BE2C (cell line): ENCODE measurements at places on chromosomes 16 and 17.

- no peak for DNase-seq
Observed at GRCh38 chr16:74591876-74592650, 14.9 kb downstream of the GLG1 start.

GRCh38 chr17:75617218-75617617, 16.0 kb upstream of the SMIM5 start:
- no peak for DNase-seq

DNA sequence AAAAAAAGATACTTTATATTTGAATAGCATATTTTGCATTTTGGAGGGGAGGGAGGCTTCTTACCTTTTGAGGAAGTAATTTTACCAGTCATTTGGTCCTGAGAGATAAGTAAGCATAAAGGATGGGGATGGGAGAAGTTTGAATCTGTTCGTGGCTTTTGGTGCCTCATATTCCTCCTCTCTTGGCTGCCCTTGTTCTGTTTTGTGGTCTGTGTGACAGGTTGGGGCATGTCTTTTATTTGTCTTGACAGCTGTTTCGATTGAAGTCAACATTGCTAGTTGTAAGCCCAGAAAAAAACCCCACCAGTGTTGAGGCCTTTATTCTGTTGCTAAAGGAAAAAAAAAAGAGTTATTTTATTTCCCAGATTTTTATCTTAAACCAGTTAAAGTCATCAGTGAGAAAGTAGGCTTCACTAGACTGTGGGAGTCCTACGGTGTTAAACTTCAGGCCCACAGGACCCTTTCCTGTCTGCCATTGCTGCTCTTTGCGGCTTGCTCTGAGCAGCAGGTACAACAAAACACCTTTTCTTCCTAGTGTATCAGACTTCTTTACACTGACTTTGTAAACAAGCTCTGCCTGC, 11.4 kb downstream of the SLC7A6 start:
- no peak for DNase-seq

GRCh38 chr16:15721018-15721417, 71.0 kb downstream of the NDE1 start:
- DNase-seq: no peak

DNA sequence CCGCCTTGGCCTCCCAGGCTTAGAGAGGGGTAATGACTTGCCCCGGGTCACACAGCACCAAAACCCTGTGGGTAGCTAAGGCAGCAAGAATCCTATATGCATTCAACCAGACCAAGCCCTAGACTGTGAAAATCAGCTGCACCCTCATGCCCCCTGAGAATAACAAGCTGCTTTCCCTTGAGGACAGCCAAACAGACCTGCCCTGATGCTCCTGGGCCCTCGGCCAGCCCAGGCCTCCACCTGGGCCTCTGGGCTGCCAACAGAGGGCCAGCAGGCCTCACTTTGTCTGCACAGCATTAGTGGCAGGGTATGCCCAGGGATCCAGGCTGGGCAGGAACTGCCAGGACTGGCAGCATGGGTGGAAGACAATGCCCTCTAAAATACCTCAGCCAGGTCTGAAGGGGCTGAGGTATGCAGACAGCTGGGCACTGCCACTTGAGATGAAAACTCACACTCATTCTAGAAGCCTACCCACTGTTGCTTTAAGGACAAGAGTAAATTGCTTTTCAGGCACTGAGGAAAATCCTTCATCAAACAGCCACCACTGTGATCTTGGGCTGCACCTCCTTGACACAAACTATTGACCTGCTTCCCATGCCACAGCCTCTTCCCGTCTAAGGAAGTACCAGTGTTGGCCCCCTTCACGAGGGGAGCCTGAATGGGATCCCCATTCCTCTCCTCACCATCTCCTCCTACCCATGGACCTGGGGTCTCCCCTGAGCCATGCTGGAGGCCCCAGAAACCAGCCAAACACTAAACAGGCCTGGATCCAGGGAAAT, 8.8 kb downstream of the ST3GAL2 start:
- DNase-seq: peak; percentile 41

DNA sequence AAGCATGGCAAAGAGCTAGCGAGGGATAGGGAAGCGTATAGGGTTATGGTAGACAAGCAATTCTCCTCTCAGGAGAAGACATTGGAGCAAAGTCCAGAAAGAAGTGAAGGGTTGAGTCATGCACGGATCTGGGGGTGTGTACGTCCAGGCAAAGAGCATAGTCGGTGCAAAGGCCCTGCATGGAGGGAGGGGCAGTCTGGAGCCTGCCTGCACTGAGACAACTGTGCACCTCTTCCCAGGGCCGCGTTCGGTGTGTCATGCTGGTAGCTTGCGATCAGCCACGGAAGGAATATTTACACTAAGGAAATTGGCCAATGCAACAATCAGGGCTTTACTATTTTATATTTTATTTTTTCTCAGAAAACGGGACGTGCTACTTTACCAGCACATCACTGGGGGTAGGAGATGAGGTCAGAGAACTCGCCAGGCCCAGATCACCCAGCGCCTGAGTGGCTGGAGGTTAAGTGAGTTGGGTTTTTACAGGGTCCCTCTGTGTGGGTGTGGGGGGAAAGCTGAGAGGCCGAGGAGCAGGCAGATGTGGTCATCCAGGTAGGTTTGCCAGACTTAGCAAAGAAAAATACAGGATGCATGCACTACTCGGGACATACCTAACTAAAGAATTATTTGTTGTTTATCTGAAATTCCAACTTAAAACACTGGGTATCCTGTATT, 6.7 kb upstream of the B9D1 start:
- no peak for DNase-seq

DNA sequence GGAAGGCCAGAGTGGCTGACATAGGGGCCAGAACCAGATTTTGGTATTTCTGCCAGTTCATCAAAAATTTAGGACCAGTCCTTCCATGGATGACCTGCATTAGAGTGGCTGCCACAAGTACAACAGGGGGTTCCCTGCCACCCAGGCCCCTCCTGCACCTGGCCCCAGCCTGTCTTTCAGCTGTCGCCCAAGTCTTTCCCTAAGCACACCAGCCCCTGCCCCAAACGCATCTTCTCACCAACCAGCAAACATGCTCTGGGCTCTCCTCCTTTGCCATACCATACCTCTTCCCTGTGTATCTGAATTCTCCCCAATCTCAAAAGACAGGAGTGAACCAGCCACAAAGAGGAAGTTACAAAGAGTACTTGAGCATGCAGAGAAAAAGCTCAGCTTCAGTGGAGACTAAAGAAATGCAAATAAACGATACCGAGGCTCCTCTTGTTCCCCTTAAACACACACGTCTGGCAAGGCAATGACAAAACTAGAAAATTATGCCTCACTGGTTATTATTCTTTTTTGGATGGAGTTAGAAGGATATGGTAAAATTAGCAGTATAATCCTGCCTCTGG, 130.6 kb downstream of the DYNLRB2 start:
- DNase-seq: no peak

DNA sequence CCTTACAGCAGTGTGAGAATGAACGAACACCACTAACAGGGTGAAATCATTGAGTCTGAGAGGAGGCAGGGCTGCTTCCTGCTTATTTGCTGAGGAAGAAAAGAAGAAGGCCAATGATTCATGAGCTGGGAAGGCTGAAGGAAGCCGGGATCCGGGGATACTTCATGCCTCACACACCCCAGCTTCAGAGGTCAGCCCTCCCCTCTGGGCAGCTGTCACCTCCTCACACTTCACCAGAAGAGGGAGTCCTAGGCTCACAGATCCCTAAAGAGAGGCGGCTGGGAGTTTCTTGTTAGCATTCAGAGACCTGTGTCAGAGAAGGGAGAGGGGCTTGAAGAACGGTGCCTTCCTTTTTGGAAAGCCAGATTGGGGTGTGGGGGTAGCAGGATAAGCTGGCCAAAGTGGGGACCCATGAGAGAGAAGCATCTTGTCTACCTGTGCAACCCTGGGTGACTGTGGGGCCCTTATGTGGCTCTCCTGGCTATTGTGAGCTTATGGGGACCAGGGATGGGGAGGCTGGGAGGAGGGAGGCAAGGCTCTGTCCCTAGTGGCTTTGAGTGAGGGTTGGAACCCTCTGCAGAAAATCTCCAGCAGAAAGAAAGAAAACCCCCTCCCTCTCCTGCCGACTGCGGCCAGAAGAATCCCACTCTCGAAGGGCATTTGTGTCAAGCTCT, 94.6 kb downstream of the RGS9 start:
- peak; percentile 71 for DNase-seq

DNA sequence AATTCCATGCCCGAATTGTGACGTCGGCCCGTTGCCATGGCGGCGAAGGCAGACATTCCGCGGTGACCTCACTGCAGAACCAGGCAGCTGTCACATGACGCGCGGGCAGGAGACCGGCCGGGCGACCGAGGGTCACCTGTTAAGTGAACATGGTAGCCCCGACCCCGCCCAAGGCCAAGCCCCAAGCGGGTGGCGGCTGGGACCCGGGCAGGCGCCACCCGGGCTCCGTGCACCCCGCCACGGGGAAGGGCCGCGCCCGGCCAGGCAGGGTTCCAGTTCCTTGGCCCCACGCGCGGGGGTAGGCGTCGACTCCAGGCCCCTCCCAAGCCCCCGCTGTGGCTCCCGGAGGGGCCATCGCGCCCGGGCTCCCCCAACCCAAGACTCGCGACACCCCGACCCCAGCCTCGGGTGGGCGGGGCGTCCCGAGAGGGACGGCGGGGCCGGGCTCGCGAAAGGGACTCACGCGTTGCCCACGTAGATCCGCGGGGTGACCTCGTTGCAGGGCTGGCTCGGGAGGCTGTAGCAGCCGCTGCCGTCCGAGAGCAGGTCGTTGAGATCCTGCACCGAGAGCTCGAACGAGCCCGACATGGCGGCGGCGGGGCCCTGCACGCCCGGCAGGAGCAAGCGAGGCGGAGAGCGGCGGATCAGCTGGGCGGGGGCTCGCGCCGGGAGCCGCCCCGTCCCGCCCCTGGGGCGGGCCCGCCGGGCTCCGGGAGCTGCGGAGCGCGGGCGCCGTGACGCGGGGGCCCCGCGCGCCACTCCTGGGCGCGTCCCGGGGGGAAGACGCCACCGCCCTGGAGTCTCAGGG, at the start of gene DUSP3:
DUSP3 (minus strand) TSS at position 641 of the 808 bp plus-strand sequence; CDS start at position 588, 53 bp downstream.
- peak; percentile 93 for DNase-seq

DNA sequence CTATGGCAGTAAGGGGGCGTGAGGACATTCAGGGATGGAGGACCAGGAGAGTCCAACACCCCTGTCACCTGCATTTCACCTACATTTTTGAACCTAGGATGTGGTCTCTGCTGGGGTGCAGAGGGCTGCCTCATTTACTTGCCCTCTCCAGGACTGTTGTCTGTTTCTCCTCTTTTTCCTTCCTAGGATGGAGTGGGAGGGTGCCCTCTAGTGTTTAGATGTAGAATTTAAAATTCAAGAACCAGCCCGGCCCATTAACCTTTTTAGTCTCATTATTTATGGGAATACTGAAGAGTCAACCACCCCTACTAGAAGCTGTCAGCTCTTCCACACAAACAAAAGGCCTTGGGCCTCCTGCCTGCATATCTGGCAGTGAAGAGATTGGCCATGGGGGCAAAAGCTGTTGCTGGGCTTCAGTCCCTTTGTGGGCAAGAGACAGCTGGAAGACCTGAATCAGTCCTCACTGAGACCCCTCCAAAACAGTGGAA, 2.5 kb upstream of the STARD3 start:
- no peak for DNase-seq

DNA sequence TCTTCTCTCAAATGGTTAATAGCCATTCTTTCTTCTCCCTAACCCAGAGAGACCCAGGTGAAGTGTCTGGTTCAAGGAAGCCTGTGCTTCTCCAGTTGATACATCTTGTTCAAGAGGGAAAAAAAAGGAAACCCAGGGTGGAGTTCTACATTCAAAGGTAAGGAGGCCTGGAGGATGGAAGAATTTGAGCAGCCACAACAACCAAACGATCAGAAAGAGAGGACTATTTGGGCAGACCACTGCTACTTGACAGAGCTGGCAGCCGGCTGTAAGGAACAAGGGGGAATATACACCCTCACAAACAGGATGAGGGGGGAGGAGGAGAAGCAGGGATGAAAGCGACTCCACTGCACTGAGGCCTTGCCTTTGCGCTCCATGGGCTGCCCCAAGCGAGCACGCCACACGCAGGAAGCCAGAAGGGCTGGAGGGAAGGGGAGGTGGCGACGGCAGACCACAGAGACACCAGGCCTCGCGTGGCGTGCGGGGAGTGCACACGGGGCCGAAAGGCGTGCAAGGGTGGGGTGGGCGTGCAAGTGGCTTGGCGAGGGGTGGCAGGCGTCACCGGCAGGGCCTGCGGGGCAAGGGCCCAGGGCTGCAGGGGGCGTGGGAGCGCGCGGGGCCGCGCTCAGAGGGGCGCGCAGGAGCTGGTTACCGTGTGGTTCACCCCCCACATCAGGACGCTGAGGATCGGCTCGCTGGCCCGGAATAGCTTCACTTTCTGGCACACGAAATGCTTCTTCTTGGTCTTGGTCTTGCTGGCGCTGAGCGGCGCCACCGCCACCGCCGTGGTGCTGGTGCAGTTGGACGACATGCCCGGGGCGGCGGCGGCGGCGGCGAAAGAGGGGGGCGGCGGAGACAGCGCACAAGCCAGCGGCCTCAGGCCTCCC, 499 bp downstream of the PIP4K2B start:
- no peak for DNase-seq

DNA sequence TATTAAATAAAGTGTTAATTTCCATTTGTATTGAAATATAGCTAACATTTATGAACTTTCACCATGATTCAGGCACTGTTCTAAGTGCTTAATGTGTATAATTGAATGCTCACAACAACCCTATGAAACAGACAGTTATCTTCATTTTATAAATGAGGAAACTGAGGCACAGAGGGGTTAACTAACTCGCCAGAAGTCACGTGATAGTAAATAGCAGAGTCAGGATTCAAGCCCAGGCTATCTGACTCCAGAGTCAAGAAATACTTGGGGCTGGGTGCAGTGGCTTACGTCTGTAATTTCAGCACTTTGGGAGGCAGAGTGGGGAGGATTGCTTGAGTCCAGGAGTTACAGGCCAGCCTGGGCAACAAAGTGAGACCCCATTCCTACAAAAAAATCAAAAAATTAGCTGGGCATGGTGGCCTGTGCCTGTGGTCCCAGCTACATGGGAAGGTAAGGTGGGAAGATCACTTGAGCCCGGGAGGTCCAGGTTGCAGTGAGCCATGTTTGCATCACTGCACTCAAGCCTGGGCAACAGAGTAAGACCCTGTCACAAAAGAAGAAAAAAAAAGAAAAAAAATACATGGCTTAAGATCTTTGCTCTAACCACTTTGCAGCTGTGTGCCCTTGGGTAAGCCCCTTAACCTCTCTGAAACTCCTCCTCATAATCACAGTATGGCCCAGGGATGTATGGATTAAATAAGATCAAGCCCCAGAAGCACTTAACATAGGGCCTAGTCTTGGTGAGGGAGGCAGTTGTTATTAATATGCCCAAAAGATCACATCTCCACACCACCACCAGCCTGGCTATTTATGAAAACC, 29.0 kb downstream of the WSB1 start:
- DNase-seq: no peak

DNA sequence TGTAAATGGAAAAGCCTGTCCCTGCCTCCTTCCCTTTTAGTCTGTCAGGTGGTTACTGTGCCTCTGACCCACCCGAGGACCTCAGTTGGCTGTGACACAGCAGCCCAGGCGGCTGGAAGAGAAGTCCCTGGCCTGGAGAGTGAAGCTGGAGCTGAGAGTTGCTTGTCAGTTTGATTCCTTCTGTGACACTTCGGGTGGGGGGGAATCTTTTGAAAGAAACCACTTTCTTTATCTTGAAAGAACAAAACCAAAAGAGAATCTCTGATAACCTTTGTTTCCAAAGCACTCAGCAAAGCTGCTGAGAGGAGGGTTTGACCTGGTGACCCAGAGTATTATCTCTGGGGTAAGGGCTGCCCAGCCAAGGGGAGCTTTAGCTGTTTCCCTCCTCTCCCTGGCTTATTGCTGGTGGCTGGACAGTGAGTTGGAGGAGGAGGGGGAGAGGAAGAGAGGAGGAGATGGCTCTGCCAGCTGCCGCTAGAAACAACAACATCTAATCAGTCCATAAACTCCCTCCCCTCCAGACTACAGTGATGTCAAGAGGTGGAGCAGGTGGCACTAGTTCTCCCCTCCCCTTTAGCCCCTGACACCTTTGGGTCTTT, 34.0 kb downstream of the YPEL2 start:
- peak; percentile 35 for DNase-seq
